ENCODE measurements at places on chromosomes 3 and 15.

DNA sequence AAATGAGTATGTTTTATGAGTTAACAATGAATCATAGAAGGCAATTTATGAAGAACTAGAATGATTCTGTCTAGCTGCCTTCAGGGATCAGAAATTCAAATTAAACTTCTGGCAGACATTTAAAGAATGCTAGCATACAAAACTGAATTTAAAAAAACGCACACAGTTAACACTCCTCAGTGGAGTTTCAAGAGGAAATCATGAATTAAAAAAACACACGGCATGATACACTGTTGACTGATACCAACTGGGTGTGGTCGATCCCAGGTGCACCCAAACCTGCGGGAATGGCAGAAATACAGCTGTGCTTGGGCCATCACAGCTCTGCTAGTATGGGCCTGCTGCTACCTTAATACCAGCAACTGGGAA lies 526.0 kb downstream of the FOXP1 start:
- DNase-seq = no peak

GRCh38 chr3:130626049-130626448 lies 109.1 kb downstream of the COL6A6 start:
- no peak for DNase-seq

DNA sequence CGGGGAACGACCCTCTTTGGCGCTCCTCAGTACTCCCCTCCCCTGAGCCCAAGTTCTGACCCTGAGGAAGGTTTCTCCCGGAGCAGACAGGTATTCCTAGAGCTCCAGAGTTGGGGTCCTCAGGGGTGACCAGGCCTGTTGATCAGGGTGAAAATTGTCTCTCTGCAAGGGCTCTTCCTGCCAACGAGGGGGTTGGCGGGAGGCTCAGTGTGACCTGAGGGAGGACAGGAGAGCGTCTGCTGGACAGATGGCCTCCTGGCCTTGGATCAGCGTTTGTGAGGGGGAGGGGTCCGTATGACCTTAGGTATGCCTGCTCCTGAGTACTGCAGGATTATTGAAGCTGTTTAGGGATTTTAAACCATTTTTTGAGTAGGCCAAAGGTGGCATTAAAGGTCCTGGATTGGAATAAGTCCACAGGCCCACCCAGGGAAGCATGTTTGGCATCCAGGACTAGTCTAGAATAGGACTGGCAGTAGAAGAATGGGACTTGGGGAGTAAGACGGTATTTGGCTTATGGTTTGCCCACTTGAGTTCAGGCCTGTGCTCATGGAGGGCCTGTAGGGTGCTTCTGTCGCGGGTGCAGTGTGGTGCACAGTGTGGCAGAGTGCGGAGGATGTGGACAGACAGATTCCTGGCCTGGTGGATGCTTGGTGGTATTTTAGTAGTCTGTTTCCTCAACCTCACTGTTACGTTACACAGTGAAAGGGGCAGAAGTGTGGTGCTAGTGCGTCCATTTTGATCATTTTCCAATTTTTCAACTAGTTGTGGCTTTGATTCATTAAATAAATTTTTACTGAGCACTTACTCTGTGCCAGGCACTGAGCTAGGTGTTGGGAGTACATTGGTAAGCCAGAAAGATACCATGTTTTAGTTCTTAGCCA lies 959 bp downstream of the ZNF592 start:
- DNase-seq = peak; percentile 2

DNA sequence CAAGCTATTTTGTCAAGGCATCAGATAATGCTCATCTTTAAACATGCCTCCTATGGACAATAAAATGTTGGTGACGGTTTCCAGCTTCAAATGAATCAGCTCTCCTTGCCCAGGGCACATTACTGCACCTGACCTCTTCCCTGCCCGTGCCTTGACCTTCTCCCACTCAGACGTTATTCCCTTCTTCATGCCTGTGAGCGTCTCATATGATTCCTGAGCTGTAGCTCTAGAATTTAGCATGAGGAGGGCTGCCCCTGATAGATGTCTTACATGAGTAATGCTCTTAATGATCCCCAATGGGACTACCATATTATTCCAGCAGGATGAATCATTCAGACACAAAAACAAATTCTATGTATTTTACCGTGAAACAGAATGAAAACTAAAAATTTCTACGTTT lies 762.7 kb downstream of the ROBO1 start:
- no peak for DNase-seq

DNA sequence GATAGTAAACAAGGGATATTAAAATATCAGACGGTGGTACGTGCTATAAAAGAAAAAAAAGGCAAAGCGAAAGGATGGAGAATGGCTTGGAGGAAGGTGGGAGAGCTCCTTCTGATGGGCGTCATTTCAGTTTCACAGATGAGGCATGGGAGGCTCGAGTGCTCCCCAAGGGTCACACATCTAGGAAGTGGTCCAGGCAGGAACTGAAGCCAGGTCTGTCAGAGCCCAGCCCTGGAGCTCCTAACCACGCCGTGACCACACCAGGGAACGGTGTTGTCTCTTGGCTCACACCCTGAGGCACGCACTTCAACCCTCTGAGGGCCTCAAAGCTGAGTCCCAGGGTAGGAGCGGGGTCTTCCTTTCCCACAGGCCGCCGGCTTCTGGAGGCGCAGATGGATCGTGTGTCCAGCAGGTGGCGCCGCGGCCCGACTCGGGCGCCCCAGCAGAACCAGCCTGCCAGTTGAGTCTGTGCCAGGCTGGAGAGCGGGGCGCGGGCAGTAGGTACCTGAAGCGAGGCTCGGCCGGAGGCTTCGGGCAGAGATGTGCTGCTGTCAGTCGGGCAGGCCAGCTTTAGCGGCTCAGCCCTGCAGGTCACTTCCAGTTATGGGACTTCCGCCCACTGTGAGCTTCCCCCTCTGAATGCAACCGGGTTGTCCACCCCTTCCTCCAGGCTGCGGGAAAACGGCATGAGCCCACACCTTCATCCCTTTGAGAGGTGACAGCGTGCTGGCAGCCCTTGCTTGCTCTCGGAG lies 68.1 kb downstream of the SLC6A1 start:
- DNase-seq = peak; percentile 42

DNA sequence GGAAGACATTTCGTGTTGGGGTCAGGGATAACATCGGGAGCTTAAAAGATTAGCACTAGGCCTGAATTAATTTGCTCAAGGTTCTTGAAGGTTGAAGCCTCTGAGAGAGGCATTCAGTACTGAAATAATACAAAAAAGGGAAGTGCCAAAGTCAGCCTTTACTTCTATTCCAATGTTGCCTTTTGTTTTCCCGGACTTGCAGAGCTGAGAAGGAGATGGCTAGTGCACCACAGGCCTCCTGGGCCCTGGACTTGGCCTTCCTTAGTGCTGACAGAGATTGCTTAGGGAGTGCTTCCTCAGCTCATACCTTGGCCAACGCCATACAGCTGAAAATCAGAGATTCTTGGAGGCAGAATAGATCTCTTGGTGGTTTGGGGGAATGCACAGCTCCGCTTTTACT lies 333.6 kb upstream of the TBL1XR1 start:
- DNase-seq = no peak

- no peak for DNase-seq
Measured at GRCh38 chr3:18288243-18288642, 136.9 kb downstream of the SATB1 start.

DNA sequence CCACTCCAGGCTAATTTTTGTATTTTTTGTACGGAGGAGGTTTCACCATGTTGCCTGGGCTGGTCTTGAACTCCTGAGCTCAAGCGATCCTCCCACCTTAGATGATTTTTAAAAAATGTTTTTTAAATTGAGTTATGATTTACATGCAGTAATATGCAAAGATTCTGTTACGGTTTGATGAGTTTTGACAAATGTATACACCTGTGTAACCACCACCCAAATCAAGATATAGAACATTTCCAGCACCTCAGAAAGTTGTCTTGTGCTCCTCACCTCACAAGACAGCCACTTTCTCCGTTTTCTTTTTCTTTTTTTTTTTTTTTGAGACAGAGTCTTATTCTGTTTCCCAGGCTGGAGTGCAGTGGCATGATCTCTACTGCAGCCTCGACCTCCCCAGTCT lies 4.8 kb downstream of the SLC6A6 start:
- DNase-seq = no peak

DNA sequence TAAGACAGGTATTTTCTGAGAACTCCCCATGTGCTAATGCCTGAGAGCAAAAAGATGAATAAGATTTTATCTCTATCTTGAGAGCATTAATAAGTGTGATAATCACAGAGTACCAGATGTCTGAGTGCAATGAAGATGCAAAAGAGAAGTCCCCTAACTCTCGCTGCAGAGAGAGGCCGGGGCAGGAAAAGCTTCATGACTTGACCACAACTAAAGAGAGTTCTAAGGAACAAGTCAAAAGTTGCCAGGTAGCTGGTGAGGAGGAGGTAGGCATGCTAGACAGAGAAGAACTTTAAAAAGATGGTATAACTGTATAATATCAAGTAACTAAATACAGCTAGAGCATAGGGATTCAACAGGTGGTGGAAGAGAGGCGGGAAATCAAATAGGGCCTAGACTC lies 28.8 kb downstream of the MTMR10 start:
- DNase-seq = no peak

DNA sequence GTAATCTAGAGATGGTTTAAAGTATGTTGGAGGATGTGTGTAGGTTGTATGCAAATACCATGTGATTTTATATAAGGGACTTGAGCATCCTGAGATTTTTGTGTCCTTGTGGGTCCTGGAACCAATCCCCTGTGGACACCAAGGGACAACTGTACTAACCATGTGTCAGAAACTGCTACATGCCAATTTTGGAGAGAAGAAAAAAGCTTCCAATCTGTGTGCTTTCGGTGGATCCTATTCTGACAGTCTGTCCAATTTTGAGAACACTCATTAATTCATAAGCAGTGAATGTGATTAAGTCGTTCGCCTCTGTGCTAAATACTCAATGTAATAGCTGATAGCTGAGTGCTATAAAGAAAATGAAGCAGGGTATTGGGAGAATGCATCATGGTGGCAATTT lies 61.6 kb downstream of the RBM6 start:
- no peak for DNase-seq

DNA sequence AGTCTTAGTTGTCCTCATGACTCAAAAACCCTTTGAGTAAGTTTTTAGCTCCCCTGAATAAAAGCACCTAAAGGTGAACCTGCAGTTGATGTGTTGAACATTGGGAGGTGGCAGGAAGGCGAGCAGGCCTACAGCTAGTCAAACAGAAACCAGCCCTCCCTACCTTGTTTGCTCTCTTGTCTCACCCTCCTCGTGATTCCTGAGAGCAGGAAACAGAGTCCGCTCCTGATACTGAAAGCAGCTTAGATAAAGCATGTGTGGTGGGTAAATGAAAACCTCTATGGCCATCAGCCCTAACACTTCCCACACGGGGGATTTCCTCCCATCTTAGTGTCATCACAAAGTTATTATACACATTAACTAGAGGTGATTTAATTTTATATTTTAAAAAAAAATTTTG lies 21.8 kb upstream of the CLDN18 start:
- no peak for DNase-seq

DNA sequence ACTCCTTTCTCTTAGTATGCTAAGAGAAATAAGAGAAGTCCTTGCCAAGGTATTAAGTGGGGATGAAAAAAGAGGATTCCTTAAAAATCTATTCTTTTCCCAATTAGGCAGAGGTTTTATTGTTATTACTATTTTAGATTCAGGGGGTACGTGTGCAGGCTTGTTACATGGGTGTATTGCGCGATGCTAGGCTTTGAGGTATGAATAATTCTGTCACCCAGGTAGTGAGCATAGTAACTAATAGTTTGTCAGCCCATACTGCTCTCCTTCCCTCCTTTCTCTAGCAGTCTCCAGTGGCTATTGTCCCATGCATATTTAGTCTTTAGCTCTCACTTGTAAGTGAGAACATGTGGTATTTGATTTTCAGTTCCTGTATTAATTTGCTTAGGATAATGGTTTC lies 83.9 kb downstream of the LEKR1 start:
- DNase-seq = no peak

DNA sequence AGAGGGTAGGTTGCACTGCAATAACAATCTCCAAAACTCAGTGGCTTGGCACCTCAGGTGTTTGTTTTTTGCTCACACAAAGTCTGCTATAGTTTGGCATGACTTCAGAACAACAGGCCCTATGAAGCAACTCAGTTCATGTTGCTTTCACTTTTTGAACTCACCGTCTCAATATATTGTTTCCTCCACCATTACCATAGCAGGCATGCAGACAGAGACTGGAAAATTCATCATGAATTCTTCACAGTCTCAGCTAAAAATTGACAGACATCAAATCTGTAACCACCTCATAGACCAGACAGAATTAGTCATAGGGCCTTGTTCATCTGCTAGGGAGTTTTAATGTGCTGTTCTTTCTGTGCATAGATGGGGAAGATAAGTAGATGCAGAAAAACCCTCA lies 161.4 kb upstream of the POU1F1 start:
- DNase-seq = no peak

GRCh38 chr3:131917006-131917405 lies 117.8 kb downstream of the CPNE4 start:
- DNase-seq = no peak

- DNase-seq = no peak
Measured at GRCh38 chr3:11844891-11845290, 1.8 kb downstream of the TAMM41 start.

DNA sequence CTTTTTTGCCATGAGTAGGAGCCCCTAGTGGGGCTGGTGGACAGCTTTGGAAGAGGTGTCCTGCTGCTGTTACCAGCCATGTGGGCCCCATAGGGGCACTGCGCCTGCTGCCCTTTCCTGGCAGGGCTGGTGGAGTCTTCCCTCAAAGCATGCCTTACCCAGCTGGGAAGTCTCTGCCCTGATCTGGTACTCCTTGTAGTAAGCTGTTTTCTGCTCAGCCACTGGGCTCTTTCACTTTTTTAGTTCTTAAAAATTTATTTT lies 26.2 kb downstream of the HMCES start:
- DNase-seq = no peak

DNA sequence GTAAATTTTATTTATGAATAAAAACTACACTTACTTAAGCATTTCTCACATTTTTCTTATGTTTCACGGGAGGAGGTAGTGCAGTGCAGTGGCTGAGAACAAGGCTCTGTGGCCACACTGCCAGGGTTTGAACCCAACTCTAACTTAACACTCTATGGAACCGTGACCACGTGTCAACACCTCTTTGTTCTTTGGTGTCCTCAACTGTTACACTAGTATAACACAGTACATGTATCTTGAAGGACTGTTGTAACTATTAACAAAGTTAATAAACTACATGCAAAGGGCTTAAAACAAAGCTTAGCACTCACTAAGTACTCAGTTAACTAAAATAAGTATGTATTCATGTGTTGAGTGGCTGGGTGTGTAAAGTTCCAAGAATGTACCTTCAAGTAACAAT lies 19.5 kb downstream of the CD47 start:
- DNase-seq = no peak

- DNase-seq = no peak
Measured at GRCh38 chr3:30966896-30967295, 72.4 kb upstream of the GADL1 start.
